ENCODE measurements at places on chromosomes 3 and 15.

DNA sequence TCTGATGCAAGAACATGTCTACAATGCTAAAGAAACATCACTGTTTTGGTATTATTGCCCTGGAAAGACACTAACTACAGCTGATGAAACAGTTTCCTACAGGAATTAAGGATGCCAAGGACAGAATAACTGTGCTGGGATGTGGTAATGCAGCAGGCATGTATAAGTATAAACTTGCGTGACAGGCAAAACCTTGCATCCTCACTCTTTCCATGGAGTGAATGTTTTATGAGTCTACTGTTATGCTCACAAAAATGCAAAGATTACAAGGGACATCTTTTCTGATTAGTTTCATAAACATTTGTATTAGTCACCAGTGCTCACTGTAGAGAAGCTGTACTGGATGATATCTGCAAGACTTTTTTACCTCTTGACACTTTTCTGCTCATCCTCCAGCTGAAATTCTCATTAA, 143.6 kb downstream of the NAALADL2 start:
- DNase-seq, result no peak

GRCh38 chr3:119469418-119470189, 841 bp downstream of the POGLUT1 start:
- no peak for DNase-seq

GRCh38 chr3:39181408-39182335, 10.7 kb downstream of the XIRP1 start:
- DNase-seq, result no peak

- DNase-seq, result no peak
These were observed 9.0 kb downstream of the PIF1 start for GRCh38 chr15:64816452-64816851.

- no peak for DNase-seq
These were observed 604.9 kb upstream of the KCNMB2 start for GRCh38 chr3:177931346-177931745.

- no peak for DNase-seq
These were observed 5.0 kb downstream of the CCNDBP1 start for GRCh38 chr15:43190178-43190577.

DNA sequence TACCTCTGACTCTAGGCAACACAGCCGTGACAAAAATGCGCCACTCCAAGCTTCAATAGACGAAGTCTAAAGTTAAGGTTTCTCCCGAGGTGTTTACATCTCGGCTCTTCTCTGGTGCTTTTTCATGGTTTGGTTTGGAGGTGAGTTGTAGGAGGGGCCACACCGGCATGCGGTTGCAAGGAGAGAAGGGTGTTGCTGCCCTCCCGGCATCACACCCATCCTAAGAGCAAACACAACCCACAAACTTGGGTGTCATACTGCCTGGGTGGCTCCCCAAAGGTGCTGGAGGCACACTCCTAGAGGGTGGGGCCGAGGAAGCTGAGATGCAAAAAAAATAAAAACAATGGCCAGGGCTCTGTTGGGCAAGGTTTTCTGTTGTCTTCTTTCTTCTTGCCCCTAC, 225.2 kb upstream of the ICE2 start:
- DNase-seq, result no peak

- no peak for DNase-seq
These were observed 43.0 kb downstream of the SLCO3A1 start for GRCh38 chr15:91896341-91897055.

DNA sequence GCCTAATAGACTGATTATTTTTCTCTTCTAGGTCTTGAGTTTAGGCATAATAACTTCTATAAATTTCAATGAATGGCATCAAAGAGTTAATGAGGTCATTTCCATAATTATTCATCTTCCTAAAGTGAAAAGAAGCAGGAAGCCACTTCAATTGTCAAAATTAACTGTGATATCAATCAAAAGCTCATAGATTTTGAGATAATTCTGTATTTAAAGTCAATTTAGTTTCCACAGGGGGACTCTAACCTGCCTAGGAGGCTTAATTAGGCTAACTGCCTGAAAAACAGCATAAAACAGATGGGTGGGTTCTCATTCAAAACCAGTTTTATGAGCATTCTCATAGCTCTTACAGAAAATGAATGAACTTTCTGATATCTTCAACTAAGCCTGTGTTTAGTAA, 177.8 kb downstream of the OTOL1 start:
- DNase-seq, result no peak

- no peak for DNase-seq
These were observed 134.3 kb upstream of the PRR20G start for GRCh38 chr3:127421943-127422662.

DNA sequence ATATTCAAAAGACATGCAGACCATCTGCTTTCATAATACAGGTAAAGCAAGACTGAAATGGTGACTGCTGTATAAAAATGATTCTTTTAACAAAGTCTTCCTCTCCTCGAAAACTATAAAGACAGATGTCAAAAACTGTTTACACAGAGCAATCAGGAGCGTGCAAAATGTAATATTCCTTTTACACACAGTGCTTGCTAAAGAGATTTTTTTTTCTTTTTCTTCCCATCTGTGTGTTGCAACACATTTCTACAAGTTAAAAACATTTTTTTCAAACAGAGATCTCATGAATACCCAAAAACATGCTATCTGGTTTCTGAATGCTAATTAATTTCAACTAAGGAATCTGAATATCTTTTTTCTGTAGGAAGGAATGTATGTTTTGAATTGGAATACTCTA, 22.1 kb downstream of the SATB1 start:
- no peak for DNase-seq

DNA sequence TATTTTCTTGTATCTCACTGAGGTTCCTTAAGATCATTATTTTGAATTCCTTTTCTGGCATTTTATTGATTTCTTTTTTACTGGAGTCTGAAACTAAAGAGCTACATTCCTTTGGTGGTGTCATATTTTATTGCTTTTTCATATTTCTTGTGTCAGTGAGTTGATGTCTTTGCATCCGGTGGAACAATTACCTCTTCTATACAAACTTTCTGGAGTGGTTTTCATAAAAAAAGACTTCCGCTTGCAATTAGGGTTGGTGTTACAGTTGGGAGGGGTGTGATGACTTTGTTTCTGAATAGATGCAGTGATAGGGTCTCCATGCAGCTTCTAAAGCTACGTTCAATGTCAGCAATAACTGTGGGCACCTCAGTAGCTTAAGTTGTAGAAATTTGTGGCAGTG, 181.7 kb downstream of the LPP start:
- no peak for DNase-seq

- no peak for DNase-seq
These were observed 23.1 kb upstream of the MRPS22 start for GRCh38 chr3:139320551-139321309.

DNA sequence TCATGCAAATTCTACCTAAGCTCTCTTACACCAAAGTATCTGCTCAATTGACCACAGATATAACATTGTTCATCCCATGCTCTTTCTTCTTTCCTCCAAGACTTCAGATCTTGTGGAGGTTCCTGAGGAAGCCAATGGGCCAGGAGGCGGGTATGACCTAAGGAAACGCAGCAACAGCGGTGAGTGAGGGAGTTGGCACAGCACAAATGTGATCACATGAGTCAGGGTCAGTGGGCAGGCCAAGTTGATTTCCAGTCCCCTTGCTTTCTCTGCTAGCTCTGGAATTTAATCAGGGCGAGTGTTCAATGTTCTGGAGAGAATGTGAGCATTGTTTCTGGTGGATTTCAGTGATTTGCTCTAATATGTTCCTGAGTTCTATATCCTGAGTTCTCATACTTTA, 112.7 kb downstream of the STAC start:
- no peak for DNase-seq

GRCh38 chr3:36674816-36675215, 89.5 kb downstream of the DCLK3 start:
- DNase-seq, result no peak

DNA sequence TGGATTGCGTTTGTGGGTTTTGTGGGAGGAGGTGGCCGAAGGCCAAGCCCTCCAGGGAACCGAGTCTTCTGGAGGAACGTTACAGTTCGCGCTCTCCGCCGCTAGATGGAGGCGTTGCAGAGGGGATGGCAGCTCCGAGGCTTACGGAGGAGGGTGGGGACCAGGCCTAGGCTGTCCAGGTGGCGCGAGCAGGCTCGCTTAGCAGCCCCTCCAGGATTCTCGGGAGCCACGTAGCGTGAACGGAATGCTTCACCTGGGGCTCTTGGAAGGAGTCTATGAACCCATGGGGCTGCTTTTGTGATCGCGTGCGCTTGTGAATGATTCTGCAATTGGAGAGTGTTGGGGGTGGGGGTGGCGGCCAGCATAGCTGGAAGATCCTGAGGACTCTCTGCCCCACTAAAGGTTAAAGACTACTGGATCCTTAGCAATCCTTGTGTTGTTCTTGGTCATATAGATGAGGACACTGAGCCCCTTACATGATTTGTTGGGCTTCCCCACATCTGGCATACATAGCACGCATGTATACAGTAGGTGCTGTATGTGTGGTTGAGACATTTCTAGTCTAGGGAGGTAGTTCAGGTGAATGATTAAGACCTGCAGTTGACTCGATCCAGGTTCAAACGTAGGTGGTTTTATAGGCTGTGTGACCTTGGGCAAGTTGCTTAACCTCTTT, 25.7 kb downstream of the FAM3D start:
- peak; percentile 47 for DNase-seq

DNA sequence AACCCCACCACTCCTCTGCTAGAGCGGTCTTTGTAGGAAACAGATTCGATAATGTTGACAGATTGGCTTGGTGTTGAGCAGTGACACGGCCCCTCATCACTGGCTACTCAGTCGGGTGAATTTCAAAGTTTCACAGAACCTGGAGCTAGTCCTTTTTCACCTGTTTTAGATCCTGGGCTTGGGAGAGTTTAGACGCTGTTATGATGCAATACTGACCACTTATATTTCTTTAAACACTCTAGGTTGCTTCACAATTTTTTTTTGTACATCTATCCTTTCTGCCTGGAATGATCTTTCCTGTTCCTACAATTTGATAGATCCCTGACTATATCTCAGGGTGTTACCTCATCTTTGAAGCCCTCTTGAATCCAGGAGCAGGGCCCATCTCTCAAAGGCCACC, 97.1 kb upstream of the ATP10A start:
- no peak for DNase-seq

DNA sequence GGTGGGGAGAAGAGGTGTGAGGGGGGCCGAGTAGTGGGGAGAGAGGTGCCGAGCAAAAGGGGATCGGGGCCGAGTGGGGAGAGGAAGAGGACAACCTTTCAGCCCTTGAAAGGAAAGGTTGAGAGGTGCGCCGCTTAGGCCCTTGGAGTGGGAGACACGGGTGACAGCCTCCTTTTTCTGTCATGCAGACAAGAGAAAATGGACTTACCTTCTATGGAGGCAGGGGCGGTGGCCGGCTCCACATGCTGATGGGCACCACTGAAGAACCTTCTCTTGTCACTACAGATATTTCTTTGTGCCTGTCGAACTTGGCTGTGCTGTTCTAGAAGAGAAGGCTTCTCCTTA, 421 bp downstream of the KLHL18 start:
- peak; percentile 5 for DNase-seq
